ENCODE measurements at places on chromosomes 5 and 9.

DNA sequence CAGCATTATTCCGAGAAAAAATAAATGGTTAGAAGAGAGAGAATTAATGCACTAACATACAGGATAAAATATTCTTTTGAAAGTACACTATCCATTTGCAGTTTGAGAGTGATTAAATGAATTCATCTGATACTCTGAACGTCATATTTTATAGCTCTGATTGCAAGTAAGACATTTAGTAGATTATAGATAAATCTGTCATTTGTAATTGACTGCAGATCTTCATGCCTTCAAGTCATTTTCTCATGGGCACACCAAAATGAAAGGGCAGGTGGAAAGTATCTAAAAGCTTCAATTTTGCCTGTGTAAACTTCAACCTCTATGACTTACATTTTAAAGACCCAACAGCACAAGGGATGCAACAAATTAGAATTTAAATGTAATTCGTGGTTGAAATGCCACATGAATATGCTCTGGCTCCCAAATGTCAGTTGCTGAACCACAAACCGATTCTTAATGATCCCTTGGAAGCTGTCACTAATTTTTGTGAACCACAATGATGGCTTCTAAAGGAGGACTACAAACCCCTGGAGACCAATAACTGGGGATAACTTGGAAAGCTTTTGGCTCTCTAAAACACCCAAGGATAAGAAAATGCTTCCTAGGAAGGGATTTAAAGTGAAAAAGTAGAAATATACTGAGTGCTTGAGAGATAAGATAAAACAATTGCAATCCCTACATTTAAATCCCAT is 3.9 kb downstream of the TYRP1 start:
- no peak for DNase-seq

DNA sequence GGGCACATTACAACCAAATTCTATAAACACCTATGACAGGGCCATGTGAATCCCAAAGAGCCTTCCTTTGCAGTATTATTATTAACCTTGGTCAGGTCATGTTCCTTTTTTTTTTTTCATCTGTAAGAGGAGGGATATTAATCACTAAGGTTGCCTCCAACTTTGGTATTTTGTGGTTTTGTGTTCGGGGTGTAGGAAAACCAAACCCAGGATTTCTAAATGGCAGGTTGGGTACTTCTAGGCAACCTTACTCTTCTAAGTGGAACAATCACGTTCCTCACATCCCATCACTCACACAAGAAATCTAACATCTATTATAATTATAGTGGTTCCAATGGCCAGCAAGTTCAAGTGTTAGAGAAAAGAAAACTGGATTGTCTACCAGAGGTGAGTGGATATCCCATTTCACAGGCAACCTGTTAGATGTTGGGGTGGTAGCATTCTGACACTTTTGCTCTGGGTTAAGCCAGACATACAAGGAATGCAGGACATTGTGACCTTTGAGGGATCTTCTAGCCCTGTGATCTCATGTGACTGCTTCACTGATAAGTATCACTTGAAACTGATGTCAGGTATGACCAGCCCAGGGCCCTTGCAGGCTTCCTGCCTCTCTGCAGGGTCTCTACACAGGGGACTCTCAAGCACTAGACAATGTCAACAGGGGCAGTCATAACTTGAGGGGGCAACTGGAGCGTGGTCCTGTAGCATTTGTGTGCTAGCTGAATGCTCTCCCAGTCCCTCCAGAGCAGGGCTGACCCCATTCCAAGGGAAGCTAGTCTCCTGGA is 126.2 kb upstream of the VLDLR start:
- DNase-seq, result peak; percentile 13

- peak; percentile 65 for DNase-seq
Observed at GRCh38 chr5:42889311-42889933, 77.7 kb upstream of the SELENOP start.

GRCh38 chr5:130333089-130333488 is 428.8 kb downstream of the CHSY3 start:
- peak; percentile 79 for DNase-seq

- DNase-seq, result no peak
Observed at GRCh38 chr5:86879086-86879485, 261.3 kb downstream of the COX7C start.

DNA sequence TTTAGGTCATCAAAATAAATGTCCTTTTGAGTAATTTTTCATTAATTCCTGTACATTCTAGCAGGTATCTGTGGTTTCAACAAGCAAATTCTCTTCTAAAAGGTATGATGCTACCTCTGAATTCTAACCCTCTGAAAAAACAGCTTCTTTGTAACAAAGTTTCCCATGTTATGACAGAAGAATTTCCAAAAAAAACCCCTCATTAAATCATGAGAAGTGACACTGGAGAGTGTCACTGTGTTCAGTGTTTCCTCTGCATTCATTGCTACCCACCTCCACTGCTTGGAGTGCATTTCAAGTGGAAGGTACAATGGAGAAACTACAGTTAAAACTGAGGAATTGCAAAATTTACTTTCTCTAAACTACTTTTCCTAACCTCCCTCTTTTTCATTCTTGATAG is 10.1 kb downstream of the CDKN2A start:
- no peak for DNase-seq

GRCh38 chr5:38339446-38339845 is 81.1 kb downstream of the EGFLAM start:
- no peak for DNase-seq

- no peak for DNase-seq
Observed at GRCh38 chr9:68739621-68740174, 34.7 kb downstream of the PIP5K1B start.

- no peak for DNase-seq
Observed at GRCh38 chr5:176644294-176644693, 3.0 kb upstream of the TSPAN17 start.

DNA sequence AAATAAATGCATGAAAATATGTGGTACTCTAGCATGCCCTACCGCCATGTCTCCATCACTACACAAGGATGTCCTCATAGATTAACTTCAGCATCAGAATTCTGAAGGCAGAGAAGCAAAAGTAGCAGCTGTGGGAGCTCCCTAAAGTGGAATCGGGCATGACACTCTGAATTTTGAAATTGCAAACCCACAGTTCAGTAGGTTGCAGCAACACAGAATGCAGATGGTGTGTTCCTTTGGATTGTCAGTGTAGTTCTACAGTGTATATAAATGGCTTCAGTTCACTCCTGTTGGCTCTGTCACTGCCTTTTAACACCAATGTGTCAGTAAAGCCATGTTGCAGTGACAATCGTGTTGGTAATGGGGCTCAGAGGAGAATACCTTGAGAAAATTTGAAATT is 973.6 kb upstream of the WWC1 start:
- DNase-seq, result no peak

DNA sequence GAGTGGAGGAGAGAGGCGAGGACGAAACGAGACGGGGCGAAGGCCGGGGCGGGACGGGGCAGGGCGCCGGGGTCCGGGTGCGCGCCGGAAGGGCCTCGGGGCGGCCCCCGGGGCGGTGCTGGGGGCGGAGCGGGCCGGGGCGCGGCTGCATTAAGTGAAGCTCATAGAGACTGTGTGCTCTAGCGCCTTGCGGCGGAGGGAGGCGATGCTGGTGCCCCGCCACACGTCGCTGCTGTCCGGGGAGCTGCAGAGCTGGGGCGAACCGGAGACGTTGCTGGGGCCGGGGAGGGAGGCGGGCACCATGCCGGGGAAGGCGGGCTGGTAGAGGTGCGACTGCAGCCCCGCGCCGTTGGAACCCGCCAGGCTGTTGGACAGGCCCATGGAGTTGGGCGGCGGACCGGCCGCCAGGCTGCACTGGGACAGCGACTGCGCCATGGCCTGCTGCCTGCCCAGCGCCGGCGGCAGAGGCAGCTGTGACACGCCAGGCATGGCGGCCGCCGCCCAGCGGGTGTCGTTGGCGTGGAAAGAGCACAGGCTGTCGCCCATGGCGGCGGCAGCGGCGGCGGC is 8.3 kb downstream of the OTP start:
- peak; percentile 27 for DNase-seq
